ENCODE measurements at places on chromosomes 2 and 18. TPM values are rescaled to one million over a fixed set of nuclear protein-coding genes. Genes with fewer than 3 reads are reported as not detected.

The HMSD gene
- not detected for polyA plus RNA-seq

The SYT4 gene
- polyA plus RNA-seq = not detected

DNA sequence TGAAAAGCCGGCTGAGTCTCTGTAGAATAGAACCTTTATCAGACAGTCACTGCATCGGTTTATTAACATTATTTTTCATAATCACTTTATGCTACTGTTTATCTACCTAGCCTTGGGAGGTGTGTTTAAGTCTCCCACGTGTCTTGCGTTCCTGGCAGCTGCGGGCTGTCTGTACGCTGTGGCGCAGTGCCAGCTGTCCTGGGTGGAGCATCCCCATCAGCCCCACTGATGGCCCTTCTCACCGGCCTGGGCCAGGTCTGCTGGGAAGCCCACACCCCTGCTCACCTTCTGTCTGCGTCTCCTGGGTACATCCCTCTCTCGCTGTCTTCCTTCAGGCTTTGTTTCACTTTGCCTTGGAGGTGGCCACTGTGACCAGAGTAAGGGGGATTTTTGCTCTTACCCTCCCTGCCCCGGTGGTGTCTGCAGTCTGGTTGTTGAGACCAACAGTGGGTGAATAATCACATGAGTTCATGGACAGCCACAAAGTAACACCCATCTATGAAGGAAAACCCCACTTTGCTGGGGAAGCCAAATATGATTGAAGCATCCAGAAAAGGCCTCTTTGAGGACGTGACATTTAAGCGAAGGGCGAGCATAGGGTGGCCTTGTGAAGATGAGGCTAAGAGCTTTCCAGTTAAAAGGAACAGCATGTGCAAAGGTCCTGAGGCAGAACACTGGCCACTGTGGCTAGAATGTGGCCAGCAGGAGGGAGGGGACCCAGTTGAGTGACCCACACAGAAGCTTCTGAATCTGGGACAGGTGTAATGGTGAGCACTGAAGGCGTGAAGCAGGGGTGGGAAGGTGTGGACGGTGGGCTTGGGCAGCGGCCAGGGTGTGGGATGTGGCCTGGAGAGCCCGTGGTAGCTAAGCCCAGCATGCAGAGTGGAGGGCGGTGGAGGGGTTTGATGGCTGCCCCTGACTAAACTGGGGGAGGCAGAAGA is 41.7 kb downstream of the RAMP1 start:
- H3K27me3 ChIP-seq = no peaks in the 10 kb centered on the region
- no peaks in the 10 kb centered on the region for H3K36me3 ChIP-seq
- no peak overlapping the region for H3K27ac ChIP-seq

The COLEC11 gene
- polyA plus RNA-seq = 18.2 TPM

The TFPI gene
- 27.1 TPM for polyA plus RNA-seq

DNA sequence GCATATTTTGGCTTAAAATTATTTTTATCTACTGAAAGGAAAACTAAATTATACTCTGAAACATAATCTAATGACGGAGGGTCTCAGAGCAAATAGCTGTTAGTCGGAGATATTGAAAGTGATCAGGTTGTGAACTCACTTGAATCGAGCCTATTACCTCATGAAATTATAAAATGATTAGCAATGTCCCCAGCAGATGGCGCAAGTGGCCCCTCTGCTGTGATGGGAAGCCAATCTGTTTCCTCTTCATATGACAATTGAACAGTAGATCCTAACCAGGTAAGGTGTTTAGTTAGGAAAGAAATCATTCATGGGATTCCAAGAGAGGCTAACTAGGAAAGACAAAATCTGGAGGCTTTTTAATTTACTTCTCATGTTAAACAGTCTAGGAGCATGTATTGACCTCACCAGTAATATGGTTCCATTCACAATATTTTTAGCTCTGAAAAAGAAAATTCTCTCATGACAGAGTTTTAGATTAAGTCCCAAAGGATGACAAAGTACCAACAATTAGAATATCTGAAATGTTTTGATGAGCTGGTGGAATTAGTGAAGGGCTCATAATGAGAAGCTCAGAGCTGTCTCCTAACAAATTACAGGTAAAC is 29.9 kb upstream of the MPPE1 start:
- no peak overlapping the region for H3K4me3 ChIP-seq
- DNase-seq = peak; percentile 72
- no peaks in the 10 kb centered on the region for H3K27me3 ChIP-seq
- no peaks in the 10 kb centered on the region for H3K36me3 ChIP-seq
- H3K27ac ChIP-seq = no peak overlapping the region

GRCh38 chr2:146992057-146992456 is 852.8 kb upstream of the ACVR2A start:
- H3K4me3 ChIP-seq = no peak overlapping the region
- no peaks in the 10 kb centered on the region for H3K4me1 ChIP-seq
- DNase-seq = no peak
- H3K27me3 ChIP-seq = no peaks in the 10 kb centered on the region
- H3K27ac ChIP-seq = no peak overlapping the region
- H3K36me3 ChIP-seq = no peaks in the 10 kb centered on the region

DNA sequence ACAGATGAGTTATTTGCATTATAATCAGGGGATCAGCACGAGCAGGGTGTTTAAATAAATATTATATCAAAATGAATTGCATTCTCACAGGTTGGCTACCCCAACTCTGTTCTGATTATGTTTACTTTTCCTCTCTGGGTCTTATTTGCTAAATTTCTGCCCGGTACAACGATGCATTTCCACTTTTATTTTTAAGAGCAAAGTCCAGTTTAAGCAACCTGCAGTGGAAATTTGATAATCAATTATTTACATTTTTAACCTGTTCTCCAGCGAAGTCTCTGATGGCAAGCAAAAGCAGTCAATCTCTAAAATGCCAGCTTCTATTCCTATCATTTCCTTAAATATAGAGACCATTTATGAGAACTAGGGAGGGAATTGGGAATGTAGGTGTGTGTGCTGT is 966.6 kb upstream of the SOX11 start:
- H3K27me3 ChIP-seq = no peaks in the 10 kb centered on the region
- no peaks in the 10 kb centered on the region for H3K36me3 ChIP-seq
- H3K4me1 ChIP-seq = no peaks in the 10 kb centered on the region
- H3K27ac ChIP-seq = no peak overlapping the region
- DNase-seq = no peak
- H3K4me3 ChIP-seq = no peak overlapping the region

GRCh38 chr18:49178321-49178720 is 227.6 kb upstream of the SMAD7 start:
- H3K4me1 ChIP-seq = no peaks in the 10 kb centered on the region
- no peaks in the 10 kb centered on the region for H3K36me3 ChIP-seq
- H3K27me3 ChIP-seq = no peaks in the 10 kb centered on the region
- DNase-seq = no peak

Data from heart right ventricle (tissue), 16 donors.